ENCODE measurements at places on chromosomes 2 and 18.

DNA sequence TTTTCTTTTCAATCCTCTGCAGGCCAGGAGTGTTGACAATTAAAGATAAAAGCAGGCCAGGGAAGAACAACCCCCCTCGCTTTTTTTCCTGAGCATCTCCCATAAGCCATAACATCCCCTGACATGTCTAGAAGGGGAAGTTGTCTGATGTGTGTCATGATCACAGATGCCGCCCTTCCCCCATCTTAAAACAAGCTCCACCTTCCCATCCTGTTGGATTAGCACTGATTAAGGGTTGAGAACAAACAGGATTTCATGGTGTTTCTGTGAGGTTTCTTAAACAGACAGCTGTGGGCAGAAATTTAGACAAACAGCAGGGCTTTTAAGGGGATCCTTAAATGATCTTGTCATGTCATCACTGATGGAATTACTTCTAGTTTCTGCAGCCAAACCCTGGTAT lies 59.4 kb upstream of the UPP2 start:
- DNase-seq: no peak

DNA sequence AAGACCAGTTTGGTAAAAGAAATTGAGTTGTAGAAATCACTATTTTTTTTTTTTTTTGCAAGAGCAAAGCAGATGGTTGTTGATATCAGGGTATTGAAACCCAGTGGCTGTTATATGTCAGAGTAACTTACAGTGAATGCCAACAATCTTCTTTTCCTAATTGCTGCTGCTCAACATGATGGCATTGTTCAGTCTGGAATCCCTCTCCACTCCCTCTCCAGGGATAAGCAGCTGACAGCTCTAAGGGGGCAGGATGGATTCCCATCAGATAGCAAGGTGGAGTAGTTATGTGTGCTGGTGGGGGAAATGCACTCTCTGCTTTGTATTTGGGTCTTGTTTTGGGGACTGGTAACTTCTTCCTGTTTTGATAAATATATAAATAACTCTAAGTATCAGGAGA lies 200.0 kb downstream of the PIK3C3 start:
- no peak for DNase-seq

- DNase-seq: no peak
Measured at GRCh38 chr2:38336621-38337020, 40.5 kb downstream of the ATL2 start.

DNA sequence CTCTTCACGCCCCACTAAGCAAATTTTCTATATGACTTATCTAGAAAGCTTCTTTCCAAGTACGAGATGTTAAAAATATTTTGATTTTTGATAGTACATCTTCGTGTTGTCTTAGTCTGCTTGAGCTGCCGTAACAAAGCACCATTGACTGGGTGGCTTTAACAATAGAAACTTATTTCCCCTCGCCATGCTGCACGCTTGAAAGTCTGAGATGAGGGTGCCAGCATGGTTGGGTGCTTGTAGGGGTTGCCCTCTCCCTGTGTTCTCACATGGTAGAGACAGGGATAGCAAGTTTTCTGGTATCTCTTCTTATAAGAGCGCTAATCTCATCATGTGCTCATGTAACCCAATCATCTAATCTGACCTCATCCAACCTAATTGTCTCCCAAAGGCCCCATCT lies 106.2 kb downstream of the TANC1 start:
- no peak for DNase-seq

- no peak for DNase-seq
Measured at GRCh38 chr18:49846361-49846662, 33.0 kb upstream of the ACAA2 start.

DNA sequence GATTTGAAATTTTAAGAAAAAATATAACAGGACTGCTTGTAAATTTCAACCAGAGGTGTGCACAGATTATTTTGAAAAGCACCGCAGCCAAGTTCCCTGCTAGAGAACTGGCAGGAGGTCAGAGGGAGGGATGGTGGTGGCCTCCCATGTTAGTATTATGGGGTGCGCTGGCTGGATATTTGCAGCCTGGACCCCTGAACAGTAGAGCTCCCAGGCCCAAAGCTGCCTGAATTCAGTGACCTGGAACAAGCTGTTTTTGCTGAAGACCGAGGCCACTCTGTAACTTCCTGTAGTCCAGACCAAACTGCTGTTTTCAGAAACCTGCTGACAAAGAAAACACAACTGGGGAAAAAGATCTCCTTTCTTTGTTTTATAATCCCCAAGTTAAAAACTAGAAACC lies 314.3 kb downstream of the TNS1 start:
- DNase-seq: no peak

DNA sequence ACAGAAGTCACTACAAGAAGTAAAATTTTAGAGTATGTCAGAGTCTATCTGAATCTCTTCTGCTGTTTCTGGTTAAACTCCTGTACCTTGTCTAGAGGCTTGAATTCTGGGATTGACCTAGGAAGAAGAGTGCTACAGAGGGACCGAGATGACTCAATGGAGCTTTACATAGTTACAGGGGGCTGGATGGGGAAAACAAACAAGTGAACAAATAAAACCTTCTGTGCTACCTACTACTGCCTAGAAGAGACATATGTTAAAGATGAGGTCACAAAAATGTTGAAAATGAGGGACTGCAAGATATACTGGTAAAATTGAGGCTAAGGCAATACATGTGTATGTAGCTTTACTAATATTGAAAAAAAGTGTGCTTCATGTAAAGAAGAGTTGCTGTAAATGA lies 265.4 kb upstream of the TFPI start:
- no peak for DNase-seq

DNA sequence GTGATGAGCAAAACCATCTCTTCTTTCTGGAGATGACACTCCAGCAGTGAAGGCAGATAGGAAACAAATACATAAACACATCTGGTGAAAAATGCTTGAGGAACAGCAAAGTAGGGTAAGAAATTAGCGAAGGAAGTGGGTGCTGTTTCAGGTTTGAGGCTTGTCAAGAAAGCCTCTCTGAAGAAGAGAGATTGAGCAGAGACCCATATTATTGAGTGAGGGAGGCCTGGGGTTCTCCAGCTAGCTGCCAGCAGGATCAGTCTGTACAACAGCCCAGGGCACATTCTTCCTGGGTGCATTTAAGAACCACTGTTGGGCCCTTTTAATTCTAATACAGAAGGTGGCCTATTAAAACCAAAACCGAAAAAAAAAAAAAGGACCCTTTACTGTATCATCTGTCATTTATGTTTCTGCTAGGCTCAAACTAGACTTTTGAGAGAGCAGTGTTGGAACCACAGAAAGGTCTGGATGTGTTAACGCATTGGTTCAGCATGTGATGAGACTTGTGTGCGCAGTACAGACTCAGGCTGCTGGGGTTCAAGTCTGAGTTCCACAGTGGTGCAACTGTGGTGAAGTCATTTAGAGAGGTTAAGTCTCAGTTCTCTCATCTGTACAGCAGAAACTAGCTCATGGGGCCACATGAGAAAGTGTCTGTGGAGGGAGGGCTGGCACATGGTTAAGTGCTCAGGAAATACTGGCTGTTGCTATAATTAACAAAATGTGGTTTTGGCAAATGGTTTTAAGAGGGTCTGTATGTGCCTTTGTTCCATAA lies 28.9 kb downstream of the MGAT5 start:
- DNase-seq: no peak

DNA sequence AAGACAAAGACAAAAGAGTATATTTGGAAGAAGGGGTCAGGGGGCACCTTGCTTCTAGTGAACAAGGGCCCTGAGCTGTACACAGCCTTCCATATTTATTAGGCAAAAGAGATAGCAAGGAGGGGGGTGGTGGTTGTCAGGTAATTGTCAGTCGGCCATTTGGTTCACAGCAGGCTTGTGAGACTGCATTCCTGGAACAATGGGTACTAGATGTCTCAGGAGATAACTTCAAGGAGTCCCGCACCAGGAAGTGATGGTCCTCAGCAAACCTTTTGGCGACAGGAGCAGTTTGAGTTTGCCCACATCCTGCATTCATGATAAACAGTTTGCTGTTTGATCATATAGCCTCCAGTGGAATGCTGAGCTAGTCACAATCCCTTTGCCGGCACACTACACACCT lies 376.4 kb upstream of the RAB12 start:
- no peak for DNase-seq
